Germinal center (tissue), 1 donor: ENCODE measurements at places on chromosomes 16 and 17.

GRCh38 chr17:49901460-49902331 lies 53.8 kb upstream of the TAC4 start:
- DNase-seq: peak; percentile 41

DNA sequence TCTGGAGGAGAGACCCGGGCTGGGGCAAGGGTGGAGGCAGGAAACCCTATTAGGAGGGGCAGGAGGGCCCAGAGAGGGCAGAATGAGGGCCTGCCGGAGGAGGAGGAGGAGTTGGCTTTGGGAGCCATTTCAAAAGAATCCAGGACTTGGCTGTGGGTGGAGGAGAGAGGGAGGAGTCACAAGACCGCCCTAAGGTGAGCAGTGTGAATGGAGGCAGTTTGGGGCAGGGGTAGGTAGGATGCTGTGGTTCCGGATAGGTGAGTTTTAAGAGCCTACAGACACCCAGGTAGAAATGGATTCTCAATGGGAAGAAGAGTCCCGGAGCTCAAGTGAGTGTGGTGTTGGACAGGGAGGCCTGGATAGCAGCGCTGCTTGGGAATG lies 80.3 kb downstream of the ARHGAP23 start:
- DNase-seq: no peak

GRCh38 chr16:53209429-53209828 lies 154.6 kb downstream of the CHD9 start:
- DNase-seq: no peak

GRCh38 chr17:74859459-74860228 lies at the start of gene GRIN2C:
Gene GRIN2C, minus strand, starts transcription at chr17:74859885. Its CDS starts 4,793 bp downstream, at chr17:74855092.
- DNase-seq: peak; percentile 64

DNA sequence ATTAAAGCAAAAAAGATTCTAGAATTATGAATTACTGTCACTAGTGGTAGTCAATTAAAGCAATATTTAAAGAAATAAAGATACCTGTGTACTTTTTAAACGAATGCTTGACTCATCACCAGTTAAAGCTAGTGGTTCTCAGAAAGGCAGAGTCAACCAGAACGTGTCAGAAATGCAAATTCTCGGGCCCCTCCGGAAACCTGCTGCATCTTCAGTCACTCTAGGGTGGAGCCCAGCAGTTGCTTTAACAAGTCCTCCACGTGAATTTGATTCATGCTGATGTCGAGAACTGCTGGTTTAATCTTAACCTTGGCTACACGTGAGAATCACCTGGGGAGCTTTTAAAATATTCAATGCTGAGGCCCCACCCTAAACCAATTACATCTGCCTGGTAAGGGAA lies 169.8 kb upstream of the SDK2 start:
- DNase-seq: no peak

DNA sequence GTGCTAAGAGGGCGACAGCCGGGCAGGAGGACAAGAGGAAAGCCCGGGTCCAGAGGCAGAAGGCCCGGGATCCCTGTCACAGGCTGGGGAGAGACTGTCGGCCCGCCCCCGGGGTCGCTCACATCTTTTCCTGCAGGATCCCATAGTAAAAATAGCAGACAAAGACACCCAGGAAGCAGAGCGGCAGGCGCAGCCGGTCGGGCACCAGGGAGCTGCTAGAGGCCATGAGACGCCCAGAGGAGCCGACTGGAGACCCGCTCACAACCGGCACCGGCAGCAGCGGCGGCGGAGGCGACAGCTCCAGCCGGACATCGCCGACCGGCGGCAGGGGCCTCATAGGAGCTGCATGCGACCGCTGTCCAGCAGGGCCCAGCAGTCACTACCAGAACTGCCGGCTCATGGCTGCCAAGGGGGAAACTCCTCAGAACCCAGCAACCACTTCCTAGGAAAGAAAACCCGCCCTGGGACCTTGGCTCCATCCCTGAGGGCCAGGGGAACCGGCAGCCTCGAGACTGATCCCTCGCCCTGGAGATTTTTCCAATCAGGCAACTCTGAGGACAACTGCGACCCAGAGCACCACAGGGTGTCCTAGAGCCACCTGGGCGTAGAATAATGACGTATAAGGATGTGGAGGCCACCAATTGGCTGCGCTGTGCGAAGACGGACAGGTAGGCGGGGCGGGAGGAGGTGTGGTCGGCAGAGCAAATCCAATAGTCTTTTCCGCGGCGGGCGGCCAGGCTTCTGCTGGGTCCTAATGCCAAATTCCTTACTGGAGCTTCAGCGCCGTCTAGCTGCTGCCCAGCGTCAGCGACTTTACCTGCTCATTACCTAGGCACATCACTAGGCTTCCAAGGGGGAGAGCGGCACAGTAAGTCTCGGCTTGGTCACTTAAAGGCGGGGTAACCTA lies at the start of gene SLC35B1:
Gene SLC35B1 (minus strand): TSS at position 357 of the 907 bp plus-strand sequence. CDS start 131 bp downstream, at position 226.
- DNase-seq: peak; percentile 99
